Panc1 (cell line): ENCODE measurements at places on chromosomes 2 and 18.

- DNase-seq, result no peak
Observed at GRCh38 chr2:126898636-126899035, at the start of gene TEX51. Gene TEX51, plus strand, starts transcription at chr2:126898890. Its CDS starts 29 bp downstream, at chr2:126898919.

GRCh38 chr2:39523308-39524044, 86.4 kb upstream of the MAP4K3 start:
- DNase-seq, result no peak

DNA sequence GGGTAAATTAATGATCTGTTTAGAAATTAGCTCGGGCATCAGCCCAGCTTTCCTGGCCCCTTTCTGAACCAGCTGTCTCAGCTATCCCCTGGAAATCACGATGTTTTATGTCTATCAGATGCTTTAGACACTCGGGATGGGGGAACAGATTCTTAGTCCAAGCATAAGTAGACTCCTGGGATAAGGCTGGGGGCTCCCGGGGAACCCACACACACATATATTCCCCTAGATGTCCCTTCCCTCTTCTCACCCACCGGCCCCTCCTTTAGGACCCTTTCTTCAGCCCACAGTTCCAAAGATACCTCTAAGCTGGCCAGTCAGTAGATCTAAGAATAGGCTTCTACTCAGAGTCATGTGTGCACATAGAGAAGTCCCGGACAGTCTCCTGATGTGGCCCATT, 151.5 kb upstream of the COPS8 start:
- DNase-seq, result no peak

- no peak for DNase-seq
Observed at GRCh38 chr2:176820371-176820932, 392.1 kb upstream of the HNRNPA3 start.

GRCh38 chr2:42799881-42800280, 7.5 kb upstream of the HAAO start:
- no peak for DNase-seq
